Activated gamma-delta T cell treated with anti-CD3 and anti-CD28 coated beads, Interleukin-2, amount 50 U/mL, for 16 hours (primary cell): ENCODE measurements at places on chromosomes 4 and X.

DNA sequence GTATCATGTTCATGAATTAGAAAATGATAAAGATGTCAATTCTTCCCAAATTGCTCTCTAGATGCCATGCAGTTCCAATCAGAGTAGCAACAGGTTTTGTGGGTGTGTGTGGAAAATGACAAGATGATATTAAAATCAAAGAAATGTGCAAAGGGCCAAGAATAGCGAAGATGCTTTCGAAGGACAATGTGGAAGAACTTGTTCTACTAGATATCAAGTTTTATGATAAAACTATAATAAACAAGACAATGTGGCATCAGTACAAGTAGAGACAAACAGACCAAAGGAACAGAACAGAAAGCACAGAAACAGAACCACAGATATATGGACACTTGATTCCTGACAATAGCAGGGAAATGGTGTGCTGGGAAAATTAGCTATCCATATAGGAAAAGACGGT is 9.0 kb downstream of the TAB3 start:
- DNase-seq = no peak

DNA sequence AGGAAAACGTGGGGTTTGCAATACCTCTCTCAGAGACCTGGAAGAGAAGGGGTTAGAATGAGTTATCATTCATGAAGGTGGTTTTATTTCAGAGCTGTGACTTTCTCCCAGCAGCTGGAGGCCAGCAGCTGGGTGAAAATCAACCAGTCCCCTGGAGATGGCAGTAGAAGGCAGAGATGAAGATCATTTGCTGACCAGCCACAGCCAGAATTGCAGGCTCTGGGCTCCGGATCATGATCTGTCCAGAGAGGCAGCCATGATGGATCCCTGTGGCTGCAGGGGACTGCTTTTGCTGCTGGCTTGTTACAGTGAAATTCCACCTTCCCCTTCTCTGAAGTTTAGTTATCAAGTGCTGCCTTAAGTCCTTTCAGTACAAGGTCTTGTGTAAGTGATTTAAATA is 46.9 kb upstream of the TAB3 start:
- no peak for DNase-seq

GRCh38 chr4:95643627-95644026 is 94.9 kb upstream of the UNC5C start:
- DNase-seq = no peak

- no peak for DNase-seq
Observed at GRCh38 chrX:150201841-150202240, 161.3 kb upstream of the MAMLD1 start.
